ENCODE measurements at places on chromosomes 11 and 22.

GRCh38 chr11:106988151-106989077, 29.9 kb downstream of the GUCY1A2 start:
- DNase-seq, result no peak

DNA sequence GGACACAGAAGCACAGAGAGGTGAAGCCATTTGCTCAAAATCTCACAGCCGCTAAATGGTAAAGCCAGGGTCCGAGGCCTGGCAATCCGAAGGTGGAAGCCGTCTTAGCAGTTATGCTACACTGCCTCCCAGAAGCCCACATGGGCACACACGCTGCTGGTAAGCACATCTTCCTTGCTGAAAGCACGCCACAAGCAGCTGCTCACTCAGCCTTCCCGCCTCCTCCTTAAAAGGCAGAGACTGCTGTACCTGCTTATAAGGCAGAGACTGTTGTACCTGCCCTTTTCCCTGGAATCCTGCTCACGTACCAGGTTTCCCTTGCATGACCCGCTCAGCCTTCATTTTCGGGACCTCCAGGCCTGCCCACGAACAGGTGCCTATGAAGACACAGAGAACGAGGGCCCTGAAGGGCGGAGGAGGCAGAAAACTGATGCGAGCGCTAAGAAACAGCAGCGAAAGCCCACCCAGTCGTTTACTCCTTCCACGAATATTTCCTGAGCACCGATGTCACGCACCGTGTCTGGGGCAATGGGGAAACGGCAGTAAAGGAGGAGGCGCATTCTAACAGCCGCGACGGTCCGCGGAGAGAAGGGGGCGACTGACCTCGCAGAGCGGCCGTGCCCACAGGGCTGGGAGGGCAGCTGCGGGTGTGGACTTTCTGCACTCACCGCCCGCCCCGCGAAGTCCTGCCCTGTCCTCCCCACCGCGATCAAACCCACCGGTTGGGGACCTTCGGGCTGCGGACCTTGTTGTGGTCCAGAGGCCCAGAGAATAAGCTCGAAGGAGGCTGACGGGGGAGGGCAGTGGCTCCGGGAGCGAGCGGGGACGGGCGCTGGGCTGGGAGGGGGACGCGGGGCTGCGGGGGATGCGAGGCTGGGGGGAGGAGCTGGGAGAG, 13.0 kb downstream of the SPATA19 start:
- no peak for DNase-seq

DNA sequence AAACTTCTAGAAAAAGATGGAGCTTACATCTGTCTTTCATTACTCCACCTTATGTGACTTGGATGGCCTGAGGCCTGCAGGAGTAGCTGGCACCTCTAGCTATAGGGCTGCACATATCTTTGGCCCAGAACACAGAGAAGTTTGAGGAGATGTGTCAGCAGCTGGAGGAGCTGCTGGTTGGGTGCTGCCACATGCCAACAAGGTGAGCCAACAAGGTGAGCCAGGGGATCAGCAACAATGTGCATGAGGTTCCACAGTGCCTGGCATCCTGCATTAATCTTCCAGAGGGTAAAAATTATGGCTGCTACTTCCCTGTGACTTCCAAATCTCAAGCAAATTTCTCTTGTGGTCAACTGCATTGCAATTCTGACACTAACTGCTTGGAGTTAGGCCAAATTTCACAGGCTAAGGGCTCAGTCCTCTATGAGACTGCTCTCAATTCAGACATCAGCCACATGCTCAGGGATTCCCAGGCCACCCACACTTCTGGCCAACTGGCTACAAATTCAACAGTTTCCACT, 16.0 kb downstream of the RBM7 start:
- no peak for DNase-seq

DNA sequence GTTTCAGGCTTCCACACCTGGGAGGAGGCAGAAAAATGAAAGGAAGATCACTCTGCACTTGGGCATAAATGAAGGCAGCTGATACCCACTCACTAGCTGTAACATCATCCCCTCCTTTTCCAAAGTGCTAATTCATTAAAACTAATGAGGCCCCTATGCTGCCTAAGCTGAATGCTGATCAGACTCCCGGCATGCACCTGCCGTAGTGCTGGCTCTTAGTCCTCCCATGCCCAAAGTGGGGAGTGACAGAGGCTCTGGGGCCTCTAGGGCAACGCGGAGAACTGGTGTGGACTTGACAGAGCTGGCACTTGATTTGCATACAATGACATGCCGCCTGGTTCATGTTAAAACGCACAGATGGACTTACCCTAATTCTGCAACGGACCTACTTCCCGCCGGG, 96.5 kb upstream of the NCAM1 start:
- no peak for DNase-seq

GRCh38 chr22:19769393-19769715, 8.8 kb downstream of the TBX1 start:
- no peak for DNase-seq

- no peak for DNase-seq
These were observed 645.6 kb upstream of the LUZP2 start for GRCh38 chr11:23851216-23851615.

GRCh38 chr11:40508303-40508702, 951.1 kb downstream of the LRRC4C start:
- no peak for DNase-seq

- no peak for DNase-seq
These were observed 189.3 kb downstream of the FAT3 start for GRCh38 chr11:92413757-92414513.

DNA sequence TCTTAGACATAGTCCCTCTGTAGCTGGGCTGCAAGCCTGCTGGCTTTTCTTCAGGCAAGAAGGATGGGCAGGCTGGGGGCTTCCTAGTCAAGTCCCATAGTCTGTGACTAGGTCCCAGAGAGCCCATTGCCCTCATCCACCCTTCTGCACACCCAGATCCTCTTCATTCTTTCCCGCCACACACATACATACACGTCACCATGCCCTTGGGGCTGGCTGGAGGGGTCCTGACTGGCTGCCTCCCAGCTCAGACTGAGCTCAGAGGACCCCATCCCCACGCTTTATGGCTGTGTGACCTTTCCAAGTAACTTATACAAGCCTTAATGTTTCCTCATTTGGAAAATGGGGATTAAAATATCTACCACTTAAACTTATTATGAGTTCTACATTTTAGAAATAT, 13.5 kb upstream of the PPFIBP2 start:
- DNase-seq, result no peak

GRCh38 chr11:44944853-44945235, 5.8 kb downstream of the TP53I11 start:
- DNase-seq, result no peak

DNA sequence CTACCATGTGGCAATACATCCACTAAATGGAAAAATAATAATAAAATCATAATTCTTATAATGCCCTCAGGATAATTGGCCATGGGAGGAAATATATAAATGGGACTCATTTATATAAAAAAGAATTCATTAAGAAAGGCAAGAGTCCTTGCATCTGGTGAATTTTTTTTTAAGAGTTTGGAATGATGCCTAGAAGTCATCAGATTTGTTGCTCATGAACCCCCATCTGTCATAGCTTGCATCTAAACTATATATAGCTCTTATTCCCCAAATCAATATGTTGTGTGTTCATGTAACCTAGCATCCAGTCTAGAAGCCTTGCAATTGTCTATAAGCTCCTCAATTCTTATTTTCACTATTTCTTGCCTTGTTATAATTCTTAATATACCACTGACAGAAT, 75.9 kb downstream of the CADM1 start:
- DNase-seq, result no peak

DNA sequence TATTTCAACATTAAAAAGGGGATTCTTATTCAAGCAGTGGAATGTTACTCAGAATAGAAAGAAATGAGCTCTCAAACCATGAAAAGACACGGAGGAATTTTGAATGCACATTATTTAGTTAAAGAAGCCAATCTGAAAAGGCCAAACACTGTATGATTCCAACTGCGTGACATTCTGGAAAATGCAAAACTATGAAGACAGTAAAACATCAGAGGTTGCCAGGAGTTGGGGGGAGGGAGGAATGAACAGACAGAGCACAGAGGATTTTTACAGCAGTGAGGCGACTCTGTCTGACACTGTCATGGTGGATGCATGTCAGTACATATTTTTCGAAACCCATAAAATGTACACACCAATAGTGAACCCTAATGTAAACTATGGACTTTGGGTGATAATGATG, 22.9 kb upstream of the THY1 start:
- DNase-seq, result no peak

- no peak for DNase-seq
These were observed 288.3 kb upstream of the ANO3 start for GRCh38 chr11:26043665-26044064.

DNA sequence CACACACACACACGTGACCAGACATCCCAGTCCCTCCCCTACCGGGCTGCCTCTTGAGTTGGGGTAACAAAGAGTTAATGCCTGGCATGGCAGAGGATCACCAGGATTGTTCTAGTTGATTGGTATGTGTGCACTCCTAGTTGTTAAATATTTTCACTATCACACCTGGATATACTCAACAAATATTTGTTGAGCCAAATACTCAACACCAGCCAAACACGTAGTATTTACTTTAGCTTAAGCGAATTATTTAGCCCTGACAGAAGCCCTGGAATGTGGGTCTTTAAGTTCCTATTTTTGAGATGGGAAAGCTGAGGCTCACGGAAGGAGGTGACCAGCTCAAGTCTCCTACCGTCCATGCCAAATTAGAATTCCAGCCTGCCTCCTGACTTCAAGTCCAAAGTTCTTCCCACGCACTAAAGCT, 10.5 kb downstream of the CD3E start:
- DNase-seq, result no peak

GRCh38 chr11:81472646-81473045, 1261.0 kb downstream of the FAM181B start:
- DNase-seq, result no peak

- no peak for DNase-seq
These were observed 1.4 kb upstream of the MTA2 start for GRCh38 chr11:62603072-62603408.

- DNase-seq, result no peak
These were observed 264 bp downstream of the CHEK1 start for GRCh38 chr11:125625225-125625629.

DNA sequence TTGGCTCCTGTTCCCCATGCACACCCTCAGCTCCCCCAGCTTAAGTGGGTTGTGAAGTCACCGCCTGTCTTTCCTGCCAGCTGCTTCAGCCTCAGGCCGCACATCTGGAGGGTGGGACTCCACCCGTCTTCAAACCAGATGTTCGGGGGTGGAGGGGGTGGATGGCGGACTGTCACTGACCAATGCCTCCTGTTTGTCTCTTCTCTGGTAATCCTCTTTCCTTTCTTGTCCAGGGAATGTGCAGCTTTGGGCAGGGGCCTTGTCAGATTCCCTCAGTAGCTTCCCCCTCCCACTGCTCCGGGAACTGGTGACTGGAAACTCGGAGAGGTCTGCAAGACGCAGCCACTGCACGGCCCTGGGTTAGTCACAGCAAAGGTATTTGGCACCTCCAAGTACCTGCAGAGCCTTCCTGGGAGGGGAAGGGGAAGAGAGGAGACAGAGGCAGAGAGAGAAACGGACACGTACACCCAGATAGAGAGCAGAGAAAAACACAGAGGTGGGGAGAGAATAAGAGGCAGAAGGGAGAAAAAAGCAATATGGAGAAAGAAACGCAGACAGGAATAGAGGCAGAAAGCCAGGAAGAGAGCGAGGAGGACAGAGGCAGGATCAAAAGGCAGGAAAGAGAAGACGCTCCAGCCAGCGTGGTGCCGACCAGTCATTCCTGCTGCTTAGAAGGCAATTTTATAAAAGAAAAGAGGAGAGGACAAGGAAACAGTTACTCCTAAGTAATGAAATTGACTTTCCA, 56.1 kb upstream of the TIMP3 start:
- no peak for DNase-seq

- DNase-seq, result no peak
These were observed 41.0 kb upstream of the OLFML1 start for GRCh38 chr11:7444091-7444981.

GRCh38 chr11:129894278-129895125, 876 bp downstream of the NFRKB start:
- DNase-seq, result no peak

GRCh38 chr11:9285850-9286587, 20.9 kb upstream of the DENND5A start:
- DNase-seq, result no peak

GRCh38 chr22:45087802-45088201, 75.9 kb upstream of the NUP50 start:
- no peak for DNase-seq

- no peak for DNase-seq
These were observed at the start of gene LYVE1 for GRCh38 chr11:10568486-10568941. Gene LYVE1 (minus strand): TSS chr11:10568665. CDS start chr11:10568532, 133 bp downstream.

DNA sequence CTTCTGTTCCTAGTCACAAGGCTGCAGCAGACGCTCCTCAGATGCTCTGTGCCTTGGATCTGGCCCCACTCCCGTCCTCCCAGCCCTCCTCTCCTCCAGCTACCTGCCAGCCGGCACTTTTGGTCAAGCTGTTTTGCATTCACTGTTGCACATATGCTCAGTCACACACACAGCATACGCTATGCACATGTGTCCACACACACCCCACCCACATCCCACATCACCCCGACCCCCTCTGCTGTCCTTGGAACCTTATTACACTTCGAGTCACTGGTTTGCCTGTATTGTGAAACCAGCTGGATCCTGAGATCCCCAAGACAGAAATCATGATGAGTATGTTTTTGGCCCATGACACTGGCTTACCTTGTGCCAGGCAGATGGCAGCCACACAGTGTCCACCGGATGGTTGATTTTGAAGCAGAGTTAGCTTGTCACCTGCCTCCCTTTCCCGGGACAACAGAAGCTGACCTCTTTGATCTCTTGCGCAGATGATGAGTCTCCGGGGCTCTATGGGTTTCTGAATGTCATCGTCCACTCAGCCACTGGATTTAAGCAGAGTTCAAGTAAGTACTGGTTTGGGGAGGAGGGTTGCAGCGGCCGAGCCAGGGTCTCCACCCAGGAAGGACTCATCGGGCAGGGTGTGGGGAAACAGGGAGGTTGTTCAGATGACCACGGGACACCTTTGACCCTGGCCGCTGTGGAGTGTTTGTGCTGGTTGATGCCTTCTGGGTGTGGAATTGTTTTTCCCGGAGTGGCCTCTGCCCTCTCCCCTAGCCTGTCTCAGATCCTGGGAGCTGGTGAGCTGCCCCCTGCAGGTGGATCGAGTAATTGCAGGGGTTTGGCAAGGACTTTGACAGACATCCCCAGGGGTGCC, 109.8 kb downstream of the BCR start:
- DNase-seq, result peak; percentile 55

DNA sequence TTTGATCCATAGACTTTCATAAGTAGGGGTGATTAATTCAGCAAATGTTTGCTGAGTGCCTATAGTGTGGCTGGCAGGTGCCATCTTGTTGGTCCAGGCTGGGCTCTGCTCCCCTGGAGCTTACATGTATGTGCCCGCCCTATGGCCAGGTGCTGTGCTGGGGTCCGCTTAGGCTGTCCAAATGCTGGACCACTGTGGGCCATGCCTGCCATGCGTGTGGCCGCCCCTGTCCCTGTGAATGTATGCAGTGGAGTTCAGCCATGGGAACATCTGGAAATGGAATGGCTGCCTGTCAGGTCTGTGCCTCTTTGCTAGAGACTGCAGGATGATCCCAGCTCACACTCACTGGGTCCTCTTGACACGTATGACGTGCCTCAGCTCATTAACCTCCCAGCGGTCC, 594.6 kb downstream of the TBC1D22A start:
- no peak for DNase-seq
